ENCODE measurements at places on chromosomes 4 and X.

GRCh38 chrX:125203737-125204578, 115.7 kb upstream of the TEX13C start:
- no peak for DNase-seq

DNA sequence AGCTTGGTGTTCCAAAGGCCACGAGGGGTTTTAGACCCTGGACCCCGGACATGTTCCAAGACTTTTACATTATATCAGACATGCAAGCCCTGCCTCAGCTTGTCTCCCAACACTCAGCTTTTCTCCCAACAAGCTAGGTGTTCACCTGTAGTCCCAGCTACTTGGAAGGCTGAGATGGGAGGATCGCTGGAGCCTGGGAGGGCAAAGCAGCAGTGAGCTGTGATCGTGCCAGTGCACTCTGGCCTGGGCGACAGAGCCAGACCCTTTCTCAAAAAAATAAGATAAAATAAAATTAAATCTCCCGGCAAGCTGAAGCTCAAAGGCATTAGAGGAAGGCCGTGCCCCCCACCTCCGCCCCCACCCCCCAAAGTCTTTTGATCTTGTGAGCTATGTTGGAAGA, 13.7 kb downstream of the CTAG1A start:
- no peak for DNase-seq

GRCh38 chr4:75673959-75674328, 733 bp upstream of the G3BP2 start:
- DNase-seq: no peak

DNA sequence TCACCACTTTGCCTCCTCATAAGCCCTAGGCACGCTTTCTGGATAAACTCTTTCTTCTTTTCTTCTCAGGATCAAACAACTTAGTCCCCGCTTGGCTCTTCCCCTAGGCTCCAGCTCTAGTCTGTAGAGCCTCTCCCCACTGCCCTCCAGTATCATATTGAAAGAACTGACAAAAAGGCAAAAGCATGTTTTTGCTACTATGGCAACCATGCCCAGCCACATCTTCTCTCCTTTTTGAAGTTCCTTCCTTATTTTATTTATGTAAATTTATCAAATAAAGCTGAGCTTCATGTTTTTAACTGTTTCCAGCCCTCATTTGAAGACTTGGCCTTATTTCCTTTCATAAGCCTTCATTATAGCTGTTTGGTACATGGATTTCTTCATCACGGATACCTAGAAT, 86.0 kb upstream of the LIMCH1 start:
- no peak for DNase-seq

DNA sequence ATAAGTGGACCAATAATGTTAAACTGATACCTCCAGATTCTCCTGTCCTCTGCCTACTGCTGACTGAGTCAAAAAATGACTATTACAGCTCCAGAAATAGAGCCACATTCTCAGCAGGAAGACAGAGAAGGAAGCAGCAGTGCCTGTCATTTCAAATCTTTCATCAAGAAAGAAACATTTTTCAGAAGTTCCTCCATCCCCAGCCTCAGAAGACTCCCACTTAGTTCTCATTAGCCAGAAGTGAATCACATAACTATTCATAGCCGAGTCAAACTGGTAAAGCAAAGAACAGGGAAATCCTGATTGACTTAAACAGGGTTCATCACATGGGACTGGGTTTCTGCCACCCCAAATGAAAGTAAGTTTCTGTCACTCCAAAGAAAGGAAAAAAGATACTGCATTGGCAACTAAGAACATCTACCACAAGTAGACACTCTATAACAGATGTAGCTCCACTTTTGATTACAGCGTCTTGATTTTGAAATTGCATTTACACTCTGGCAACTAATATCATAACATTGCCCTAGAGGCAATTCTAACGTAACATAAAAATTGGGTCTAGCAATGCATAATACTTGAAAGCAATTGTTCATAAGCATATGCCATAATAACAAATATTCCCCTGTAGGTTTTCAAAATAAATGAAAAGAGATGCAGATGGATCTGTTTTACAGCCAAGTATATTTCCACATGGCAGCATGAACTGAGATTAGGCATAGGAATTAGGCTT, 599.8 kb downstream of the GALNTL6 start:
- no peak for DNase-seq
